ENCODE measurements at places on chromosomes 2 and 18.

- DNase-seq = no peak
These were observed 685.2 kb downstream of the IRS1 start for GRCh38 chr2:226114436-226114835.

GRCh38 chr18:35753306-35753910 is 171.9 kb downstream of the GALNT1 start:
- DNase-seq = no peak

DNA sequence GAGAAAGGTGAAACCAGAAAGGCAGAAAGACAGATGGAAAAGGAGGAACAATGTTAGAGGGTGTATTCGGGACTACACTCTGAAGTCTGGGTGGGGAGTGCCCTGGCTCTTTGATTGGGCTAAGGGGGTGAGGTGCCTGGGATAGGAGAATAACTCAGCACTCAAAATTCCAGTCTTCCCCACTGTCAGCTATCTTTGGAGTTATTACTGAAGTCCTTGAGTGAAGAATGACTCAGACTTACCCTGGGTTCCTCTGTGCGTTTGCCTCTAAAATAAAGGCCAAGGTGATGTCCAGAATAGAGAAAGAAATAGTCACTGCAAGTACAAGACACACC is 151.8 kb upstream of the SERPINE2 start:
- no peak for DNase-seq

- DNase-seq = no peak
These were observed 197 bp downstream of the GDF7 start for GRCh38 chr2:20667151-20667530.

GRCh38 chr2:8642366-8643068 is 39.3 kb upstream of the ID2 start:
- DNase-seq = no peak

GRCh38 chr2:54332386-54332785 is 76.4 kb upstream of the TSPYL6 start:
- DNase-seq = no peak

- no peak for DNase-seq
These were observed 90.1 kb downstream of the SLC66A3 start for GRCh38 chr2:11245322-11245721.

DNA sequence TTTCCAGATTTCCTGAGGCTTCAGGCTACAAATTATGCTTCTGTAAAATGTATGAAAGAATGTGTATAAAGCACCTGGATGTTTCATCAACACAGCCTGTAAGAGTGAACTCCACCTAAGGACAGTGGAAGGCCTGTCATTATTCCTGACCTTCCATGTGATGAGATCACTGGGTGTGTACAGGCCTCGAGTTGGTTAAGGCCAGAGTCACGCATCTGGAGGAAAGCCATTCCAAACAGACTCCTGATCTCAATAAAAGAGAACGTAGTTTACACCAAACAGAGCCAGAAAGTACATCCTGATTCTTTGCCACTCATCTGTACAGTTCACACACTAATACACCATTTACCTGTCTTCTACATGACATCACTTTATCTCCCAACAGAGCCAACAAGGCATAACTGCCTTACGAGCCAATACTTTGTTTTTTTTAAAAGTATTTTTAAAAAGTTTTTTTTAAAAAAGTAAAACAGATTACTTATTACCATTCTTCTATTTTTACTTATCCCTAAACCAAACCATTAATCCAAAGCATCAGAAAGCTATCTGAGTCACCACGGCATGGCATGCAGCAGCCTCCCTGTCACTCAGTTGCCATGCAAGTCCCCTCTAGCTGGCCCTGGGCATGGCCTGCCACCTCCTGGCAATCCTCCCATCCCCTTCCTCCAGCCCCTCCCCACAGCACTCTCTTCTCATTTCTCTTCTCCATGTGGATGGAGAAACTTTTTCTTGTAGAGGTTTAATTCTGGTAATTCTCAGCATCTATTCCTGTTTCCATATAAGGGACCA is 78.8 kb upstream of the TFCP2L1 start:
- DNase-seq = peak; percentile 29

DNA sequence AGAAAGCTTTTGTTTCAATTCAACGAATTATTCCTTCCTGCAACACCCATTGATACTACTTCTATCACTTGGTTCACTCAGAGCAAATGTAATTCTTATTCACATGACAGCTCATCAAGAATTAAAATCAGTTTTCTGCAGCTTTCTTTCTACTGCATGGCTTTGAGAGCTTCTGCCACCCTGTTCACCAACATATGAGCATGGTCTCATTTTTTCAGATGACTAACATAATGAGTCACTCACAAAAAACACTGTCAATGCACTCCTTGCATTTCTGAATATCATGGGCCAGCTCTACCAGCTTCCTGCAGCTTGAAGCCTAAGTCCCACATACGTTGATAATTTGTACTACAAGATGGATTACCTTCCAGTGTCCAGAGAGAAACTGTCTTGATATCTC is 342.9 kb downstream of the LRATD1 start:
- DNase-seq = no peak

All from endothelial cell of umbilical vein (primary cell).